Kidney glomerular epithelial cell (primary cell): ENCODE measurements at places on chromosomes 2 and 18.
A peak's percentile ranks its signal among the peaks of the same experiment; 100 is the strongest.

DNA sequence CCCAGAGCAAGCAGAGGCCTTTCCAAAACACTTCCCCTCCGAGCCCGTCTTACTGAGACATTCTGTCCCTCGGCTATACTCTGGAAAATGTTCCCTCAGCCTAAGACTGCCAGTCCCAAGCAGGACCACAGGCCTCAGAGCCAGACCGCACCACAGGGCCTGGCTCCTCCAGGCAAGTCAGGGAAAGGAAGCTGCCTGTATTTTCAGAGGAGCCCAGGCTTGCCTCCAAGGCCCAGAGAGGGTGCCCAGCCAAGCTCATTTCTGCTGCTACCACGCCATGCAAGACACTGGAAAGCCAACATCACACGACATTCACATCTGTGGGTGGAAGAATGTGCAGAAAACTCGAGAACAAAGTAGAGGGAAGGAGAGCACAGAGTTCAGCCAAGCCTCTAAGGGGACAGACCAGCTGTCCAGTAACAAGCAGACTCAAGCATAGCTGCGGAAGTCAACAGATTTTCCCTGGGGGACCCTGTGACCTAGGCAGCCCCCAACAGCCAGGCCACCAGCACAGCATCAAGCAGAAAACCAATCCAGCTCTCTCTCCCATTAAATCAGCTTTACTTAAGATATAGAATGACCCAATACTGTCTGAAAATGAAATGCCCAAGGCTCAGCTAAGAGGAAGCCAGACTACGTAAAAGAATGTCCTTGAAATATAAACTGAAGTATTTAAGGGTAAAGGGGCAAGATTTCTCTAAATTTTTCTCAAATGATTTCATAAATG, 123.9 kb downstream of the ZFP36L2 start:
- DNase-seq: no peak

GRCh38 chr2:198296665-198297308, 492.4 kb downstream of the PLCL1 start:
- peak; percentile 55 for DNase-seq

DNA sequence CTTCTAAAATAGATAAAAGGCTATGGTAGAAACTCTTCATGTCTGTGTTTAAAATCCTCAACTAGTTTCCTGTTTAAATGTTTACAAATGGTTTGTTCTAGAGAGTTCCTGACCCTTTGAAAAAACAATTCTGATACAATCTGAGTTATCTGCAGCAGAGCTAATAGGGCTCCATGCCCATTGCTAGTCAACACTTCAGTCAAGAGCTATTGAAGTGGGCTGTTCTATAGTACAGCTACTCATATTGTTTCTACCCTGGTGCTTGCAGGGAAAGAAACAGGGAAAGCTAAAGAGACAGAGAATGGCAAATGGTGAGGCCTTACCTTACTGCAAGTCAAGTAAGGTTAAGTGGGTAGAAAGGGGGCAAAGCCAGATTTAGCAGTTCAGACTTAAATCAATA, 112.3 kb upstream of the CAVIN2 start:
- DNase-seq: no peak

DNA sequence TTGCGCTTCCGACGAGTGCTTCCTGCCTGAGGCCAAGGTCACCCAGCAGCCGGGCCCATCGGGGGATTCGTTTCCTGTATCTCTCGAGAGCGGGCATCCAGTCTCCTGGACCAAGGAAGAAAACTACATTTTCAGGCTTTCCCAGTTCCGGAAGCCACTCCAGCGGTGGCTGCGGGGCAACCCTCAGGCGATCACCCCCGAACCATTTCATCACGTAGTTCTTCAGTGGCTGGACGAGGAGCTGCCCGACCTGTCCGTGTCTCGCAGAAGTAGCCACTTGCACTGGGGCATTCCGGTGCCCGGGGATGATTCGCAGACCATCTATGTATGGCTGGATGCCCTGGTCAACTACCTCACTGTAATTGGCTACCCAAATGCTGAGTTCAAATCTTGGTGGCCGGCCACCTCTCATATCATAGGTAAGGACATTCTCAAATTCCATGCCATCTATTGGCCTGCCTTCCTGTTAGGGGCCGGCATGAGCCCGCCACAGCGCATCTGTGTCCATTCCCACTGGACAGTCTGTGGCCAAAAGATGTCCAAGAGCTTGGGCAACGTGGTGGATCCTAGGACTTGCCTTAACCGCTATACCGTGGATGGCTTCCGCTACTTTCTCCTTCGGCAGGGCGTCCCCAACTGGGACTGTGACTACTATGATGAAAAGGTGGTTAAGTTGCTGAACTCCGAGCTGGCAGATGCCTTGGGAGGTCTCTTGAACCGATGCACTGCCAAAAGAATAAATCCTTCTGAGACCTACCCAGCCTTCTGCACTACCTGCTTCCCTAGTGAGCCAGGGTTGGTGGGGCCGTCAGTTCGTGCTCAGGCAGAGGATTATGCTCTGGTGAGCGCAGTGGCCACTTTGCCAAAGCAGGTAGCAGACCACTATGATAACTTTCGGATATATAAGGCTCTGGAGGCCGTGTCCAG, 1.0 kb downstream of the MARS2 start:
- DNase-seq: no peak

DNA sequence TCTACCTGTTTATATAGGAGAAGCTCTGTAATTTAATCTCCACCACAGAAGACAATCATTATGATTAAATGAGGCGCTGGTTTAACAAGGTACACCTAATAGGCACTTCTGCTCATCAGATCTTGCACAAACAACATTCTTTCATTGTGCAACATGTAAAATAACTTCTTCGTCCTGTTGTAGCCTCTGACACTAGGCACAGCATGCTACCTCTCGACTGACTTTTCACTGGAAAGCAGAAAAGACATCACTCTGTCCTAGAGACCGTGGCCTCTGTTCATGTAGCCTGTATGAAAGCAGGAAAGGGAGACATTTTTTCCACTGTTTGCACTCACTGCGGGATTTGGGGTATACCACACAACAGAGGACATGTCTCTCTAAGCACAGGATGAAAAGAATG, 316.5 kb downstream of the IRS1 start:
- no peak for DNase-seq

- DNase-seq: peak; percentile 47
Measured at GRCh38 chr2:135164431-135164830, 112.3 kb downstream of the RAB3GAP1 start.

DNA sequence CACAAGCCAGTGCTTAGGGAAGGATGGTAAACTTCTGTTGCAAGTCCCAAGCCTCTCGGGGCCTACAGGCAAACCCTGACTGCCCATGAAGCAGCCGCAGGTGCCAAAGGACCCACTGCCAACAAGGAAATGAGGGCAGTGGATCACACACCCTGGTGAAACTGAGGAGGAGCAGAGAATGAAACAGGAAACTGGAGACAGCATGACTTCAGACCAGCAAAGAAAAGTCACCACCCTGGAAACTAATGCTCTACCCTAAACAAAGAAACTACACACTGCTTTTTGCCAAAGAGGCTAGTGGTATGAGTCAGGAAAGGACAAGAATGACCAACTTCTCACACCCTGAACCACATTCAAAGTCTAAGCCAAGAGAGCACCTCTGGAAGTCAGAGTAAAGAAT, 97.2 kb downstream of the MYO5B start:
- DNase-seq: peak; percentile 76

DNA sequence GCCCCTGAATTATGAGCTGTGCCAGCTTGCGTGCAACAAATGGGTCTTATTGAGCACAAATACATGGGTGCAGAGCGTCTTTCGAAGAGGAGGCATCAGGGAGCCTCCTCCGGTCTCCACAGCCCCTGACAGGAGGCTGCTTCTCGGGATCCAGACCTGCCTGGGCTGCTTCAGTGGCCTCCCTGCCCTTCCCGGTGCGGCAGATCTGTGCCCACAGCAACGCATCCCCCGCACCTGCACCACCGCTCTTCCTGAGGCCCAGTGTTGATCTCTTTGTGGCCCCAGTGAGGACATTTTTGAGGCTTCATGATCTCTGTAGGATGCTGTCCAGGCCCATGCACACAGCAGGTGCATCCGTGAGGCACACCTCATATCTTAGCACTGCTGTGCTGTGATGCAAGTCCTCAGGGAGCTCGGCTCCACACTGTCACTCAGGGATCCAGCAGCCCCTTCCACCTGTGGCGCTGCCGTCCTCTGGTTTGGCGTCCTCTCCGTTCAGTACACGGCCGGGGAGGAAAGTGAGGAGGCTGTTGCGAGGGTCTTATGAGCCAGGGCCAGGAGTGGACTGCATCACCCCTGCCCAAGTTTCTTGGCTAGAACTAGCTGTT, 17.4 kb downstream of the RTP5 start:
- DNase-seq: no peak

GRCh38 chr2:37698931-37699481, 27.6 kb upstream of the CDC42EP3 start:
- peak; percentile 96 for DNase-seq
